Stimulated activated naive CD4-positive, alpha-beta T cell treated with Interleukin-2 at 50 U/mL for 16 hours (primary cell): ENCODE measurements at places on chromosomes 2 and 18.

GRCh38 chr2:240339411-240340360 lies 95.8 kb upstream of the GPC1 start:
- DNase-seq, result no peak

- DNase-seq, result no peak
Measured at GRCh38 chr2:227524665-227525064, 52.7 kb downstream of the AGFG1 start.

DNA sequence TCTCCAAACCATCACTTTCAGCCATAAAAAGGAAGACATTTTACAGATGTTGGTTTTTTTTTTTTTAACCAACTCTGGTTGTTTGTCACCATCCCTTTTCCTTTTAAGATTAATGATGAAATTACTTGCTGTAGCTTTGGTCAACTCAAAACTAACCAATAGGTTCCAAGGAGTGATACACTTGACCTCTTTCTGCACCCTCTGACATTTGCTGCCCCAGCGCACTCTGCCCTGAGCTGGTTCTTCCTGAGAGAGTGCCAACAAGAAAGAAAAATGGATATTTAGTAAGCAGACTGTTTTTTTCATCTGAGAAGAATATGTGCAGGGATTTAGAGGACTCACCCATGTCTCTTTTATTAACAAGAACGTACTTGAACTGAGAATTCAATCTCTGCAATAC lies 520.0 kb downstream of the TXNL1 start:
- DNase-seq, result no peak

- DNase-seq, result no peak
Measured at GRCh38 chr2:200708943-200709342, 102.8 kb upstream of the BZW1 start.

DNA sequence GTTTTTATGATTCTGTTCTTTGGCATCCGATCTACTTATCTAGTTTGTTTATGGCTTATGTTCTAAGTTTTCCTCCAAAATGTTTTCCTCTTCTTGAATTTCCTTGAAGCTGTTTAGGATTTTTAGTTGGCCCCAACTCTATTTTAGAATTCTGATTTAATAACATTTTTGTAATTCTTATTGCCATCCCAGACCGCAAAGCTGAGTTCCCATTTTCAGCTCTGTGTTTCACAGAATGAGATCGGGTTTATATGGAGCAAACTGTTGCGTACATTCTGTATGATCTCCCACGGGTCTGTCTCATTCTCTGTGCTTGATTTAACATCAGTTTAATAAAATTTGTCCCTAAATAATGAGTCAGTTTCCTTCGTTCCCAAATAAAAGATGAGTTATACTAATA lies 59.3 kb downstream of the DPP4 start:
- DNase-seq, result no peak

GRCh38 chr2:25226827-25227226 lies 58.4 kb upstream of the POMC start:
- no peak for DNase-seq

GRCh38 chr18:50401888-50402287 lies 27.0 kb downstream of the SKA1 start:
- DNase-seq, result no peak

DNA sequence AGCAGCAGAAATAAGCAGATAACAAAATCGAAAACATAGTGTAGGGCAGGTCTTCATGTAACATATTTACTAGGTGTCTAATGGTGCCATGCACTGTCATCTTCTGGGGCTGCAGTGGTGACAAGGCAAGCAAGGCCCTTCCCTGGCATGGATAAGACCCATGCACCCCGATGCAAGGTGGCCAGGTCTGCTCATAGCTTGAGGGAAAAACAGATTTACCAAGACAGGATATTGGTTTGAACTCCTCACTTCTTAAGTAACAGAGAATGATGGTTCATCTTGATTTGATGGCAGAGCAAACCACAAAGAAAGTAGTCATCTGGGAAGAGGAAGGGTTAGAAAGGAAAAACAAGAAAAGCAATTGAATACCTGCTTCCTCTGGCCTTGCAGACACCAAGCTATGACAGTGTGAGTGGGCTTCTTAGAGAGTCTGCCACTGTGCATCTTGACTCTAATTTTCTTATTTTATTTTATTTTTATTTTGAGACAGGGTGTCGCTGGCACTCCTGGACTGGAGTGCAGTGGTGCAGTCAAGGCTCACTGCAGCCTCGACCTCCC lies 35.8 kb upstream of the EML6 start:
- no peak for DNase-seq

DNA sequence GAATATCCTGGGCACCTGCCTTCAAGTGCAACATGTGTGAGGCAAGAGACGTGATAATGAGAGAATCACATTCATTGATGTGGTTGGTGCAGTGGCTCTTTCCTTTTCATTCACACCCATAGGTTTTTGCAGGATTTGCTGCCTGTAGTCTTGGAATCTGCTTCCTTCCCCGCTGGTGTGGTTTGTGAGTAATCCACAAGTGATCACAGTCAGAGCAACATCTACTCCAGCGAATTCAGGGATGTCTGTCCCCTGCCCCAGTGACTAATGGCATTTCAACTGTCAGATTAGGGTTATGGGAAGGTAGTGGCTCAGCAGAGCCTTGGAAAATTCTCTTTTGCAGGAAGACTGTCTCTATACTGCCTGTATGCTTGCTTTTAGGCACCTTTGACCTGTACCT lies 225.5 kb upstream of the RBMS1 start:
- no peak for DNase-seq

- no peak for DNase-seq
Measured at GRCh38 chr2:154368153-154368552, 330.3 kb upstream of the KCNJ3 start.

GRCh38 chr18:41155910-41156851 lies 798.9 kb upstream of the PIK3C3 start:
- DNase-seq, result no peak
